ENCODE measurements at places on chromosomes 6 and 20. TPM values are rescaled to one million over a fixed set of nuclear protein-coding genes. Genes with fewer than 3 reads are reported as not detected.

GPSM3 gene
- 131 TPM for total RNA-seq

LY6G6C gene
- not detected for total RNA-seq

GRCh38 chr6:112701201-112701600 lies 354.1 kb downstream of the RFPL4B start:
- no peak for DNase-seq

GRCh38 chr6:107323133-107323785 lies 136.1 kb downstream of the PDSS2 start:
- DNase-seq, result no peak

GRCh38 chr6:148926478-148926877 lies 179.6 kb downstream of the UST start:
- DNase-seq, result no peak

- DNase-seq, result no peak
Observed at GRCh38 chr6:142926494-142927270, 18.3 kb downstream of the HIVEP2 start.

GRCh38 chr20:48606841-48607543 lies 220.8 kb downstream of the PREX1 start:
- no peak for DNase-seq

SLC35F1 gene
- total RNA-seq, result not detected

- DNase-seq, result no peak
Observed at GRCh38 chr6:42819803-42820511, 38.1 kb downstream of the BICRAL start.

GRCh38 chr6:39330476-39330875 lies 8.0 kb upstream of the KCNK16 start:
- no peak for DNase-seq

DNA sequence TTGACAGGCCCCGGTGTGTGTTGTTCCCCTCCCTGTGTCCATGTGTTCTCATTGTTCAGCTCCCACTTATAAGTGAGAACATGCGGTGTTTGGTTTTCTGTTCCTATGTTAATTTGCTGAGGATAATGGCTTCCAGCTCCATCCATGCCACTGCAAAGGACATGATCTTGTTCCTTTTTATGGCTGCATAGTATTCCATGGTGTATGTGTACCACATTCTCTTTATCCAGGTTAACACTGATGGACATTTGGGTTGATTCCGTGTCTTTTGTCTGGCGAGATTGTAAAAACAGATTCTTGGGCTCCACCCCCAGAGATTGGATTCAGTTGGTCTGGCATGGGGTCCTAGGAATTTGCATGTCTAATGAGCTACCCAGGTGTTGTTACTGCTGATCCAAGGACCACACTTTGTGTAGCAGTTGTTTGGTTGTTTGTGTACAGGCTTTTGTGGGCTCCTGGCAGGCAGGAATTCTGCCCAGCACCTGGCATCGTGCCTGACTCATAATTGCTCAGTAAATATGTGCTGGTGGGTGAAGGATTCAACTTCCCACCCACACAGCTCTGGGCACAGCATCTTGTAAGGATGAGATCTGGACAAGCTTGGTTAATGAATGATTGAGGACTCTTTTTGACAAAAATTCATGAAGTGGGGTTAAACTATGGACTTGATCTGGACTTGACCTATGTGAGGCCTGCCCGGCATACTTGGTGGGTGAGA lies 5.2 kb downstream of the TOX2 start:
- DNase-seq, result no peak

GRCh38 chr6:34538581-34538980 lies 17.5 kb downstream of the SPDEF start:
- no peak for DNase-seq

DNA sequence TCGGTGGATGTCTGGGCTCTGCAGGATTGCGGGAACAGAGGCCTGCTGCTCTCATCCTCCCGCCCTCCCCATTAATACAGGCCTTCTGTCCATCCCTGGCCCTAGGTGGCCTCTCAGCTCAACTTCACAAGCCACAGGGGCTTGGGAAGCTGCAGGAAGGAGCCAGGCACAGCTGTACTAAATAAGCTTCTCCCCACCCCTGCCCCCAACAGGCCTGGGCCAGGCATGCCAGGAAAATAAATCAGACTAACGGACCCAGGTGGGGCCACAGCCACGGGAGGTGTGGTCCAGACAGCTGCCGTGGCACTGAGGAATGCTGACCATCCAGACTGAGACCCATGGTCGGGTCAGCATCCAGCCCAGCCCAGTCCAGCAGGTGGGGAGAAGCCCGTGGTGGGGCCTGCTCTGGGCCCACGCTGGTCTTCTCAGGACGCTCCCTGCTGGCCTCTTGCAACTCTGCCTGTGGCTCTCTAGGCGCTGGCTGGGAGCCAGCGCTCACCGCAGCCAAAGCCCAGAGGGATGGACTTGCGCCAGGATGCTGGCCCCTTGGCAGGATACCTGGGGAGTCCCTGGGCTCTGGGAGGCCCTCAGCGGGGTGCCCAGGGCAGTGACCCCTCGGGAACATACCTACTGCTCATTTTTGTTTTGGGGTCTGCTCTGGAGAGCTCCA lies 8.6 kb upstream of the YTHDF1 start:
- no peak for DNase-seq

GRCh38 chr6:14582749-14583148 lies 465.2 kb downstream of the CD83 start:
- DNase-seq, result no peak

GRCh38 chr6:16092990-16093389 lies 35.9 kb upstream of the MYLIP start:
- no peak for DNase-seq

DNA sequence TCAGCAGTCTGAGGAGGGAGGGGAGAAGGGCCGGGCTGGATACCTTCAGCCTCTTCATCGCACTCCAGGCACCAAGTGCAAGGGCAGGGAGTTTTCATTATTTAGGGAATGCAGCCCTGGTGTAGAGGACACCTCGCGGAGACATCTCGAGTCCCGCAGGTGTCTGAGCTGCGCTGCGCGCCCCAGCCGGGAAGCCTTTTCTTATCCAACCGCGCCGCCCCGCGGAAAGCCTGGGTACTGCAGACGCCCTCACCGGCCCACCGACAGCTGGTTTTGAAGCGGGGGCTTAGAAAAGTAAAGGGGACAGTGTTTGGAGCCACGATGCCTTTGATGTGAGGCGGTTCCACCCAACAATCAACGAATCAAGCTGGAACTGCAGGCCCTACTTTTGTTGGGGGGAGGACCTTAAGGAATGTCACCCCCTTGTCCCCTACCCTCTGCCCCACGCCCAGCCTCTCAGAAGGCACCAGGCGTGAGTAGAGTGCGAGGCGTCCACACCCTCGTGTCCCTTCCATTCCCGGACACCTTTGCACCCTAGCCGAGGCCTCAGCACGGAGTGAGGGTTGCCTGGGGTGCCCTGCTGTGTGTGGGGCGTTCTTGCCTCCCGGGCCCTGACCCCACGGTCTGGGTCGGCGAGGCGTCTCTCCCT lies 8.6 kb downstream of the NKX2-2 start:
- no peak for DNase-seq

DNA sequence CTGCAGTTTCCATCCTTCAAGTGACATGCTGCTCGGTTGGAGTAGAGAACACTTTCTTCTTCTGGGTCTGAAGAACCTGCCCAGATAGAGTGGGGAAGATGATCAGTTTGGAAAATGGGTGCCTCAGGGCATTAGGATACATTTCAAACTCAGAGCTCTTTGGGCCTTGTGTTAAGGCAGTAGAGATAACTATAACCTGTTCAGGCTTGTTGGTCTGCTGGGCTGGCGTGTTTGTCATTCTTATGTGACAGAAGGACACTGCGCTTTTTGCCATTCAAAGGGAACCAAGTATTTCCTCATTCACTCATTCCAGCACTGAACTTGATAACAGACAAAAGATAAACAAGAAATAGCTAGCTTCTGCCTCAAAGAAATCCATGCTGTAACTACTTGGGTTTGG lies 3.8 kb downstream of the TOMM34 start:
- DNase-seq, result no peak

TRIM15 gene
- total RNA-seq, result not detected

DNA sequence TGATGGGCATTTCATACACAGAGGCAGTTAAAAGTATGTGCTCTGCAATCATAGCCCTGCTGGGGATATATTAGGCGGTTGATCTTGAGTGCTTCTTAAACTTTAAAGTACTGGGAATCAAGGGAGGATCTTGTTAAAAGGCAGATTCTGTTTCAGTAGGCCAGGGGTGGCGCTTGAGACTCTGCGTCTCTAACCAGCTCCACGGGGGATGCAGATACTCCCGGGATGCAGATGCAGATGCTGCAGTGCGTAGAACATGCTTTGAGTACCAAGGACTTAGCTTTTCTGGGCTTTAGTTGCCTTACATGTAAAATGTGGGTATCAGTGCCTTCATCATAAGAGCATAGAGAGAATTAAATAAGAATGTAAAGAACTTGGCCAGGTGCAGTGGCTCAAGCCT lies 44.4 kb upstream of the ENPP5 start:
- no peak for DNase-seq

DNA sequence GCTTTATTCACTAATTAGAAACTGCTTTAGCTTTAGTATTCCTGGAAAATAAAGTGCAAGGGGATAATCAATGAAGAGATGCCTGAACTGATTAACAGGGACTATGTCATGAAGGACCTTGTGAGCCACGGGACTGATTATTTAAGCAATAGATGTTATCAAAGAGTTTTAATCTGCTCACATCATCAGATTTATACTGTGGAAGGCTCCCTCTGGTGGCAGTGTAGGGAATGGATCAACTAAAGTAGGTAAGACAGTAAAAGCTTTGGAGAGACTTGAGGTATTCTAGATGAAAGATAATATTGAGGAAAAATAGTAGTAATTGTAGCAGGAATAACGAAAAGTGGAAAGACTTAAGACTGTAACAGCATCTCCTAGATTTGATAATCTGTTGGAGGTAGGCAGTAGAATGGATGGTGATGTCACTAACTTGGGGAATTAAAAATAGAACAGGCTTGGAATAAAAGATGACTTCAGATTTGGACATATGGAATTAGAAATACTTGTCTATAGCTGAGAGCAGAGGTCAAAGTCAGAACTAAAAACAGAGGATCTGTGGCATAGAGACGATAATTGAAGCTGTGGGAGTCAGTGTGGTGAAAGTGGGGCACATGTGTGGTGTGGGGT lies 80.3 kb upstream of the HTR1E start:
- DNase-seq, result no peak

POU3F2 gene
- total RNA-seq, result not detected

IL20RA gene
- total RNA-seq, result 0.08 TPM

DNA sequence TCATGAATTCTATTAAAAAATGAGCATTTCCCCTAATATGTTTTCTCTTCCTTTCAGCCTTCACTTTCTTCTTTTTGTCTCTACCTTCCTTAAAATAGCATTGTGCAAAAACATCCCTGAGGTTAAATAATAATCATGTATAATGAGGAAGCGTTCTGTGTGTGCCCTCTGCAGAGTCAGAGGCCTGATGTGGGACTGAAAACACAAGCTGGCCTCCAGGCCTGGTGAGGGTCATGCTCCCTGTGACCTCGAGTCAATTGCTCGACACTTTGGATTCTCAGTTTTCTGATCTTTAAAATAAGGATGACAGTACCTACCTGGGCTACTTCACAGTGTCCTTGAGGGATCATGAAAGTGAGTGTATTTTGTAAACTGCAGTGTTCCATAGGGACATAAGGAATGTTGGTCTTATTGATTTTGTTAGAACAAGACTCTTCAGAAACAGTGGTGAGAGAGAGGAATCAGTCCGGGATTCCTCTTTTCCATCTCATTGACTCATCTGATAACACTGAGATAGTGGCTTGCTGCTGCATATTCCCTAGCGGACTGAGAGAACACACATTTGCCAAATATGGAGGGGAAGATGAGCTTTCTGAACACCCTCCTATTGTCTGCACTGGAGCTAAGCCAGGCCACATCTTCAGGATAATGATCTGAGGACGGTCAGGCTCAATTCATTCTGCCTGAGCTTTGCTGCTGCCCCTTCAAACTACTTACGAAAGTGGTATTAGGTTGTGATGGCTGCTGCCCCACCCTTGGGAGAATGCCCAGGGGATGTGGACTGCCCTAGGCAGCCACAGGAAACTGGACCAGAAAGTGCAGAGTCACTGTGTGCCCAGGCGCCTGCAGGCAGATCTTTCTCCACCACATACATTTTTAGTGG lies 39.6 kb upstream of the PDE7B start:
- no peak for DNase-seq

FRK gene
- total RNA-seq, result 1.7 TPM

DNA sequence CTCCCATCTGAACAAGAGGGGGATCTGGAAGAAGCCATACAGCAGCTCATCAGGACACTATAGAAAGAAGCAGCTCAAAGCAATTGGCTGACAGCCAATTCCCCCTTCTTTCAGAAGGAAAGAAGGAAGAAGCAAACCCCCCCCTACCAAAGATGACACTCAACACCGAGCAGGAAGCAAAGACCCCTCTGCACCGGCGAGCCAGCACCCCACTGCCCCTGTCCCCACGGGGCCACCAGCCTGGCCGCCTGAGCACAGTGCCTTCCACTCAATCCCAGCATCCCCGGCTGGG lies 1.2 kb downstream of the REM1 start:
- DNase-seq, result no peak

ZC2HC1B gene
- total RNA-seq, result 0.36 TPM

ALDH8A1 gene
- total RNA-seq, result 0.66 TPM

DNA sequence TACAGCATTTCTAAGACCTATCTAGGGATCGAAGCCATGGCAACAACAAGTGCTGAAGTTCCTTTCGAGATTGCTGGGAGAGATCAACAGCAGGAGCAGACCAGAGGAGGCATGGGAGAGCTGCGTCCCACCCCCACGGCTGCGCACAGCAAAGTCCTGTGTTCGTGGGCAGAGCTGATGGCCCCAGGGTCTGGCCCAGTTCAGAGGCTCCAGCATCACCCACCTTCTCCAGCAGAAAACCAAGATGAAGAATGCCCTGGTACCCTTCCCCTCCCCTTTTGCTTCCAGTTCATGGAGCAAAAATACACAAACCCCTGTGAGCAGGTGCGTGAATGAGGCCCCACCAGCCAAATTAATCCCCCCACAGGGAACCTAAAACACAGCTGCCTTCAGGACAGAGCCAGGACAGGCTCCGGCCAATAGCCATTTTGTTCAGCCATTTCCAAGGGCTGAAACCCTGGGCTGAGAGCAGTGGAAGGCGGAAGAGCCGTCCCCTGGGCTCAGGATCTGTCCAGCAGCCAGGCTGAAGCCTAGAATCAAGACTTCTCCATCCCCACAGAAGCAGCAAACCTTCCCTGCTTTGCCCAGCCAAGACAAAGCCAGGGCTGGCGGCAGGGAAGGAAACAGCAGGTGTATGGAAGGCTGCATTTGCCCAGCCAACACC lies 102.8 kb downstream of the PREX1 start:
- DNase-seq, result no peak

- no peak for DNase-seq
Observed at GRCh38 chr6:53887316-53887715, 92.5 kb downstream of the LRRC1 start.

DNA sequence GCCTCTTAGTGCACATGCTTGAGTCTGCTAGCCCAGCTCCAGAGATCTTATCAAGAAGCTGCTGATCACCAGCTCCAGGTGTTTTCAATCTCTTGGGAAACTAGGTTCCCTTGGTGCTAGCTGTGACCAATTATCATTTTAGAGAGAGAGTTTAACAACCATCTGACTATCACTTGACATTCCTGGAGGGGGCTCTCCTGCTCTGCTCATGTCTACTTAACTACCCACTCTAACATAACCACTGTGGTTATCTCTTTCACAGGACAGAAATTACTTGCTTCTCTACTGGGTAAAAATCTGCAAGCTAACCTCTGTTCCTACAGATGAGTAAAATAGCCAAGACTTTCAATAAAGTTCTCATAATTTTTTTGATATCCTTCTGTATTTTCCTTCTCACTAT lies 823.4 kb upstream of the GJE1 start:
- DNase-seq, result no peak

SLC22A23 gene
- total RNA-seq, result 2.4 TPM

Data from GM12878 (cell line).